ENCODE measurements at places on chromosomes 2 and 18.

DNA sequence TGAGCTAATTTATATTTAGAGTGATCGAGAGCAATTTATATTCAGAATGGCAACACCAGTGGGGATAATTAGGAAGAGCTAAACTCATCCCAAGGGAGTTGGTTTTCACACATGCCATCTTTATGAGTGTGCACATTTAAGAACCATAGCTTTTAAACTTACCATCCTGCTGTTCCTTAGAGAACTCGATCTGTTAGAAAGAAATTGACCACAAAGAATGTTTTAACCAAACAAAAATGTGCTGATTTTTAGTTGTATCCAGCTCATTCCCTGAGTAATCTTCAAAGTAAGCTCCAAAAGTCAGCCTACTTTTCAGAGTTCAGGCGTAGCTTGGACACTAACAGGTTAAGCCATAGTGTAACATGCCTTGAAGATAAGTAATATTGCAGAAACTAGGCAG is 12.6 kb downstream of the MYL1 start:
- DNase-seq = no peak

GRCh38 chr2:85754313-85755095 is 713 bp downstream of the ATOH8 start:
- DNase-seq = peak; percentile 35

GRCh38 chr2:200585730-200586643 is at the start of gene AOX1:
Gene AOX1, plus strand, starts transcription at chr2:200586014. Its CDS starts 95 bp downstream, at chr2:200586109.
- peak; percentile 2 for DNase-seq

GRCh38 chr18:35481960-35482366 is 15.8 kb downstream of the INO80C start:
- DNase-seq = no peak

DNA sequence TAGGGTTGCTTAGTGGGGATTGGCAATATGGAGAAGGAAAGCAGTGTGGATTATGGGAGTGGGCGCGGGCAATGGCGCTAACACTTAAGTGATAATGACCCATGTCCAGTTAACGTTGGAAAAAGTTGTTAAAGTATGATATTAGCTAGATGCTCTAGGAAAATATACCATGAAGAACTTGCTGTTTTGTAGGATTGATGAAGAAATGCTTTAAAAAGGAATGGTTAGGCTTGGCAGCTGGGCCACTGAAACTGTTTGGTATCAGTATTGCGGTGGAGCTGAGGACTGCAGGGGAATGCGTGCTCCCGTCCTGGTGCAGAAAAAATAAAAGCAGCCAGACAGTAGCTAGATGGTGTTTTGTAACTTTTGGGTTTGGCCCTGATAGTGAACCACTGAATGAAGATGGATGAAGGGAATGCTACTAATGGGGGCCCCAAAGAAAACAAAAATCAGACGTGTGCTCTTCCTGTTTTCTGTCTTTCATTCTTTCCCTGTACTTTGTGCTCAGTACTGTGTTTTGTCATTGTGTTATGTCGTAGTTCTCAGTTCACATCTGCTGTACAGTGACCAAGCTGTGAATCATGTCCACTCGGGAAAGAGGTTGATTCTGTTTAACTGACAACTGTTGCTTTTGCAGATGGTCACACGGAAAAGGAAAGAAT is 999 bp downstream of the INSIG2 start:
- DNase-seq = peak; percentile 26

DNA sequence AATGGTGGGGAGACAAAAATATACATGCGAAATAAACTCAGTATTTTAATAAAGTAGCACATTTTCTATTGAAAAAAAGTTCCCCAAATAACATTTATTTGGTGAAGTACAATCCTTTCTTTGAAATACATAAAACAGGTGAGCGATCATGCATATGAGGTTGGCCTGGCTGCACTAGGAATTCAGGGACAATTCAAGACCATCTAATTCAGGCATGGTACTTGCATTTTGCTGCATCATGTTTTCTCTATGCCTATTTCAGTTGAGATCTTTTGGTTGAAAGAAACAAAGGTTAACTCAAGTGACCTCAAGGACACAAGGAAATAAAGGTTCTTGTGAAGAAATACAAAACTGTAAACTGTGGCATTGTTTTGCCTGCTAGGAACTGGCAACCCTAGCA is 19.8 kb upstream of the TAF4B start:
- no peak for DNase-seq

GRCh38 chr2:191994749-191995148 is 147.9 kb upstream of the CAVIN2 start:
- DNase-seq = no peak

GRCh38 chr2:218261423-218262236 is 815 bp downstream of the GPBAR1 start:
- no peak for DNase-seq

DNA sequence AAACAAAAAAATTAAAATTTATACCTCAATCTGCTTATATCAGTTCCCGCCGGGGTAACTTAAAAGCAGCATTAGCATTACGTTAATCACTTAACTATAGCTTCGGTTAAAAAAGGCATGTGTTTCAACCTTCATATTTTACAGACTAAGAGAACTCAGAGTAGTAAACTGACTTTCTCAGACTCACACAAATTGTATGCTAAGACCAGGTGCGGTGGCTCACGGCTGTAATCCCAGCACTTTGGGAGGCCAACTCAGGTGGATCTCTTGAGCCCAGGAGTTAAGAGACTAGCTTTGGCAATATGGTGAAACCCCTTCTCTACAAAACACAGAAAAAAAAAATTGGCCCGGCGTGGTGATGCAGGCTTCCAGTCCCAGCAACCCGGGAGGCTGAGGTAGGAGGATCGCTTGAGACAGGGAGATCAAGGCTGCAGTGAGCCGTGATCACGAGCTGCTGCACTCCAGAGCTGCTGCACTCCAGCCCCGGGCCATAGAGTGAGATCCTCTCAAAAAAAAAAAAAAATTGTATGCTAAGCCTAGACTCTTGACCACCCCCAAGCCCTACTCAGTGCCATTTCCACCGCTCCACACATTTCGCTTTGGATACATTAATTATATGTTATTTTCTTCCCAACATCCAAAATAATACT is 2.4 kb downstream of the HNRNPLL start:
- DNase-seq = no peak

- DNase-seq = no peak
Observed at GRCh38 chr18:9296233-9297006, 38.2 kb upstream of the TWSG1 start.

- DNase-seq = no peak
Observed at GRCh38 chr2:132627536-132627935, 42.5 kb downstream of the LYPD1 start.

- peak; percentile 42 for DNase-seq
Observed at GRCh38 chr2:68357605-68358337, 7.3 kb upstream of the PLEK start.

- no peak for DNase-seq
Observed at GRCh38 chr2:119428488-119429224, 3.0 kb upstream of the TMEM37 start.

- DNase-seq = no peak
Observed at GRCh38 chr18:54140641-54141040, 83.8 kb downstream of the MBD2 start.

- DNase-seq = no peak
Observed at GRCh38 chr2:207045531-207045930, 106.2 kb downstream of the CPO start.

DNA sequence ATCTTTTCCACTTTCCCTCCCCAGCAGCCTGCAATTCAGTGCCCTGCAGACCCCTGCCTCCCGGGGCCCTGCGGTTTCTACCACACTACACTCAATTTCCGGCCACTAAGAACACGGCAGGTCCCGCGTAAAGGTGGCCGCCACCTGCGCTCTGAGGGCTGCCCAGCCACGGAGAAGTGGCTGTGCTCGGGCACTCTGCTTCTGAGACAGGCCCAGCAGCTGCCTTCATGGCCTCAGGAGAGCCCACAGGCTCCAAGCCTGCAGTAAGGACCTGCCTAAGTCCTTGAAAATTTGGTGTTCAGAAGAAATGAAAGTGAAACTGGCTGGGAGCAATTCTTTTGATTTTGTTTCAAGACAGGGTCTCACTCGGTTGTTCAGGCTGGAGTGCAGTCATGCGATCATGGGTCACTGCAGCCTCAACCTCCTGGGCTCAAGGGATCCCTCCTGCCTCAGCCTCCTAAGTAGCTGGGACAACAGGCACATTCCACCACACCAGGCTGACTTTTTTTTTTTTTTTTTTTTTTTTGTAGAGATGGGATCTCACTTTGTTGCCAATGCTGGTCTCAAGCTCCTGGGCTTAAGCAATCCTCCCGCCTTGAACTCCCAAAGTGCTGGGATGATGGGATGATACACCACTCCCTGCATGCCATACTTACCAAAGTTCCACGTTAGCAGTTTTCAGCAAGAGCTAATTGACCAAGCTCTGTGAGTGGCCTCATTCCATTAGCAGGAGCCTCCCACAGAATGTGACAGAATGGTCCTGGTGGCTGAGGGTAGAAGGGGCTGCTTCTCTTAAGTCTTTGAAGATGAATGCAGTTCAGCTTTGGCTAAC is 14.6 kb upstream of the ALPP start:
- DNase-seq = peak; percentile 36

- no peak for DNase-seq
Observed at GRCh38 chr2:204033611-204034495, 97.3 kb downstream of the ICOS start.

DNA sequence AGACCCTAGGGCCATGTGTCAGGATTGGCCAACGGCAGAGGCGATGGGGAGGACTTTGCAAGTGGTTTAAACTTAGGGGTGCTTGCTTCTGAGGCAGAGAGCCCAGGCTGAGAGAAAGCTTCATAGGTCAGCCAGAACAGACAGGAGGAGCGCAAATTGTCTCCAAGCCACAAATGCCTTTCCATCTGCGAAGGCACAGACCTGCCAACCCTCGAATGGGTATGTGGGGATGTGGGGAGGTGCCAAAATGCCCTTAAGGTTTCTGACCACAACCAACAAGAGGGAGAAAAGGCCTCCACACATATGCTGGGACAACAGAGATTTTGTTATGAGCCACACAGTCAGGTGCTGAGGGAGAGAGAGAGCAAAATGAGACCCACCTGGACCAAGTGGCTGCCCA is 283.6 kb downstream of the CYP26B1 start:
- DNase-seq = no peak

GRCh38 chr2:68044099-68044498 is 18.7 kb downstream of the C1D start:
- no peak for DNase-seq

GRCh38 chr2:114421781-114422180 is 20.7 kb upstream of the DPP10 start:
- no peak for DNase-seq

DNA sequence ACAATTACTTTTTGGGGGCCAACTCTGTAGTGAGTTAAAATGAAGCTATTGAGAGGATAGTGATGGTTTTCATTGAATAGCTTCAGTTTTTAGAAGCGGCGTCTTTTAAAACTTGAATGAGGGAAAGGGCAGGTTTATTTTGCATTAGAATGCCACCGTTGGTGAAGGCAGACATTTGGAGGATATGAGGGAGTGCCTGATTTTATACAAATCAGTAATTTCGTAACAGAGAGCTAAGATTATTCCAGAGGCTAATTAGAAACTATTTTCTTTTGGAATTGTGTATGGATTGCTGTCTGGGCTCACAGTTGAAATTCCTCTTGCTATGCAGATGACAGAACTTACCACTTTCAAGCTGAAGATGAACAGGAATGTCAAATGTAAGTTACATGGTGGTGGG is 67.6 kb downstream of the ITGB1BP1 start:
- no peak for DNase-seq

DNA sequence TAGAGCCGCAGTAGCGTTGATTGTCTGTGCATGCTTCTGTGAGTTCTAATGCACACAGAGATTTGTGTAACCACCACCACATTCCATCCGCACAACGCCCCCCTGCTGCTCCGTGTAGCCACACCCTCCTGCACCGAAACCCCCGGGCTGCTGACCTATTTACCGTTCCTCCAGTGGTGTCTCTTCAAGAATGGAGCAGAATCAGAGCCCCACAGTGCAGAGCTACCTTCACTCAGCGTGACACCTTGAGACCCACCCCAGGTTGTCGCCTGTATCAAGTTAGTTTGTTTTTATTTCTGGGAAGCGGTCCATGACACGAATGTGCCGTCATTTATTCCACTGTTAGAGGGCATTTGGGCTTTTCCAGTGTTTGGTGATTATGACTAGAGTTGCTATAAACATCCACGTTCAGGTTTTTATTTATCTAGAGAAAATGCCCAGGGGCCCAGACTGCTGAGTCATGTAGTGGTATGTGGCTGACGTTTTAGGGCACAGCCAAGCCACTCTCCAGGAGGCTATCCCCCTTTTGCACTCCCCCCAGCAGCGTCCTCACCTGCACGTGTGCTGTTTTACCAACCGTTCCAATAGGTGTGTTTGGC is 266.8 kb downstream of the NDUFA10 start:
- DNase-seq = no peak

GRCh38 chr2:37776487-37776886 is 105.0 kb upstream of the CDC42EP3 start:
- DNase-seq = no peak

All from CD4-positive, alpha-beta T cell treated with Interleukin-21 for 1 hour (primary cell).